Lung (tissue), 17 donors: ENCODE measurements at places on chromosomes 11 and 22. TPM values are rescaled to one million over a fixed set of nuclear protein-coding genes. Genes with fewer than 3 reads are reported as not detected.
A peak's percentile ranks its signal among the peaks of the same experiment; 100 is the strongest.

Gene SLC16A8
- total RNA-seq = 0.64 TPM

Gene RIC3
- 10.2 TPM for total RNA-seq

DNA sequence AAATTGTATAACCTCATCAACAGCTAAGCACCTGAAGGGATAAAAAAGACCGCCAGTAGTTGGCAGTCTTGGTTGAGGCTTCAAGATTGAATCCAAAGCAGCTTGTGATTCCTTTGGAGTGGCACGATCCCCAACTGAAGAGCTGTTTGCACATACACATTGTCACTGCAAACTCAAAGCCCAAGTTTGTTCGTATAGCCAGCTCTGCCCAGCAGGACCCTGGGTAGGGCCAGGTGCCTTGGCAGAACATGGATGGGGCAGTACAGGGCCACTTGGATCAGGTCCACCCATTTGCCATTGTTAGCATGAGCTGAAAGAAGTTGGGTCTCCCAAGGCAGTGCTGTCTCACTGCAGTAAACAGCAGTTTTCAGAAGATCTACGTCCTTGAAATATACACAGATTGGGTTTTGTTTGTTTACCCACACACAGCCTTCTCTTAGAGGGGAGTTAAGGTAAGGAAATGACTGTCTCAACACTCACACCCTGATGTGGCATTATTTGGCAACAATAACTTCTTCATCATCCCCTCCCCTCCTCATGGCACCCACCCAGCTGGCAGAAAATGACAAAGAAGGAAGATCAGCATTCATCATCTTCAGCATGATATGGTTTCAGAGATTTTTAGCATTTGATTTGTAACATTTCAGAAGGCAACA lies 132.9 kb downstream of the COMMD9 start:
- DNase-seq = peak; percentile 22

DNA sequence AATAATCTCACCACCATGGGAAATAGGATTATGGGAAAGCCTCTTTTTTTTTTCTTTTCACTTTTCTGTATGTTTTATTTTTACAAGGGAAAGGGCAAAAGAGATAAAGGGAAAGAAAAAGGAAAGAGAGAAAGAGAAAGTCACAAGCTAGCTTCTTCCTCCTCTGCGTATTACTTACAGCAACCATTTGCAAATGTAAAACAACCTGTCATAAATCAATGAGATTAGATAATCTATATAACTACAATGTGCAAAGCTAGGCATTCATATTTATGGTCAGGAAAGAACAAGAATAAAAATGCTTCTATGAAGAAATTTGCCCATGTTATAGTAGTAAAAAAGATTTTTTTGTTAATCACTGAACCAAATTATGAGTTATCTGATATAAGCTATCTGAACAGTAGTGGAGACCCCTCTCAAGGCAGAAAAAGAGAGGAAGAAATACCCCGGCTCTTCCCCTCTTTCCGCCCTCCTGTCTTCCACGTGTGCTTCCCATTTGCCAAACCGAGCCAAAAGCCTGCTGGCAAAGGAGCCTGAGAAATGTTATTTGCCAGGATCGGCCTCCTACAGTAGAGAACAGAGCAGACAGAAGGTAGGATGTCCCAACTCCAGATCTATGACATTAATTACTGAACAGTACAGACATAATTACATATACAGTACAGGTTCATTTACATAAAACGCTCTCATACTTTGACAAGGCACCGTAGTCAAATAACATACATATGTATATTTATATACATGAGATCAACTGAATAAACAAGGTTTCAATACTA lies 50.2 kb downstream of the ARHGAP32 start:
- no peak for DNase-seq

- DNase-seq = peak; percentile 31
Measured at GRCh38 chr22:40668611-40669411, 10.5 kb upstream of the MCHR1 start.

Gene IGF2
- total RNA-seq = 87.7 TPM

DNA sequence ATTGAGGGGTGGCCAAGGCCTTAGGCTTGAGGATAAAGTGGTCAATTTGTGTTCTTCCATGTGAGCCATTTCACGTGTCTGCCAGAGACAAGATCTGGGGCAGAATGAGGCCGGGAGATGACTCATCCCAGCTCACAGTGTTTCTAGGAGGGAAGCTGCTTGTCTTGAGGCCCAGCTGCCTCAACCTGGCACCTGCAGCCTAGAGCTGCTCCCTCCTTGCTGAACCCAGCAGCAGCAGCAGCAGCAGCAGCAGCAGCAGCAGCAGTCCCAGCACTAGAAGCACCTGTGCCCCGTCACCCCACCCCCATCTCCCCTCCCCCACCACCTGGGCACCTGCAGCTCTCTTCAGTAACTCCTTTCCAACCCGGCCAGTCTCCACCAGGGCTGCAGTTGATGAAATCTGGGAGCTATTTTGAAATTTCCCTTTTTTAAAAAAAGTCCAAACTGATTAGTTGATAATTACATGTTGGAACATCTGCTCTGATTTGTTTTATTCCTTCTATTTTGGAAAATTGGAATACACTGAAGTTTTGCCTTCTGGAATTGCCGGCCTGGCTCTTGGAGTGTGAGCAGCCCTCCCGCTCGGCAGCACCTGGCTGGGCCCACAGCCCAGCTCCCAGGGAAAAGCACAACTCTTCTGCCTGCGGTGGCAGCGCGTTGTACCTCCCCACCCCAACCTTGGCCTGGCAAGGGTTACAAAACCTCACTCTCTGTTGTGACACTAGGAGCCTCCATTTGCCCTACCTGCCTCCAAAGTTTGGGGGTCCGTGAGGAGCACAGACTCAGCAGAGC lies 143.5 kb downstream of the NXPE2 start:
- no peak for DNase-seq

DNA sequence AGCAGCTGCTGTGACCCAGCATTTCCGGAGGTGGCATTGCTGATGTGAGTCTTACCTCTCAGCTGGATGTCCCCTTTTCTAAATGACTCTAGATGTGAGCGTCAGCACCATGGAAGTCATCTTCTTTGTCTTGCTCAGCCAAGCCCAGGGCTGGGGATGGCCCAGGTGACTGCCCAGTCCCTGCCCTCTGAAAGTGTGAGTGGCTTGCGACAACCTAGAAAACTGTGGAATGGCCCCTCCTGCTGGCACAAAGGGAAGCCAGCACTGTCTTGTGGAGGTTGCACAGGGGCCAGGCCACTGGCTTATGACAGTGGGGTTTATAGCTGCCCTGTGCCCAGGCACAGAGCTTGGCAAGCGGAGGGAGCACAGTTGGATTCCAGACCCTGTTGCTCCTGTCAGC lies 6.2 kb downstream of the TUB start:
- no peak for DNase-seq

DNA sequence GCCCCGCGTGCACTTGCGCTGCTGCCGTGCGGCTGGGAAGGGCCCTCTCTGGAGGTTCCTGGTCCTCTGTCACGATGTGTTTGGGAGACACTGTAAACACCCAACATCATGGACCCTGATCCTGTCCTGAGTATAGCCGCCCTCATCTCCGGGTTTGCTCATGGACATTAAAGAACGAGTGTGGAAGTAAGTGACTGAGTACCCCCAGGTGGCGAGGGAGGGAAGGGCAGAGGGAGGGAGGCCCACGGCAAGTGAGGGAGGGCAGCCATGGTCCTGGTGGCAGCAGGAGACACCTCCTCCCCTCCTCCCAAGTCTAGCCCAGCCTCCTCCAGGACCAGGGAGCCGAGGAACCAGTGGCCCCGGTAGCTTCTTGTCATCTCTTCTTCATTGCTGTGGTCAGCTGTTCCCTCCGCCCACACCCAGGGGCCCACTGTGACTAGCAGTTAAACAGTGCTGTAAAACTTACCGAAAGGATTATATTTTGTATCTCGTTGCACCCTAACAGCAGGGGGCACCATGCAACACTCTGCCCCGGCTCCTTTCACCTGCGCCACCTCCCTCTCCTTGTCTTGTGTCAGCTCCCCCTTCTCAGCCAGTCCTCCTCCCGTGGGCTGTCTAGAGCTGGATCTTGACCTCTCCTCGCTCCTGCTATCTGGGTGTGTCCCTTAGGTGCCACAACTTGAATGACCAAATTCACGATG lies 566.5 kb upstream of the B3GAT1 start:
- no peak for DNase-seq

GRCh38 chr11:46972343-46972742 lies 35.8 kb downstream of the CSTPP1 start:
- DNase-seq = no peak

- DNase-seq = no peak
Measured at GRCh38 chr11:94153320-94153719, 24.7 kb downstream of the PANX1 start.

Gene YPEL4
- total RNA-seq = 1.3 TPM

Gene BAD
- 74.1 TPM for total RNA-seq

Gene SLC17A6
- not detected for total RNA-seq

DNA sequence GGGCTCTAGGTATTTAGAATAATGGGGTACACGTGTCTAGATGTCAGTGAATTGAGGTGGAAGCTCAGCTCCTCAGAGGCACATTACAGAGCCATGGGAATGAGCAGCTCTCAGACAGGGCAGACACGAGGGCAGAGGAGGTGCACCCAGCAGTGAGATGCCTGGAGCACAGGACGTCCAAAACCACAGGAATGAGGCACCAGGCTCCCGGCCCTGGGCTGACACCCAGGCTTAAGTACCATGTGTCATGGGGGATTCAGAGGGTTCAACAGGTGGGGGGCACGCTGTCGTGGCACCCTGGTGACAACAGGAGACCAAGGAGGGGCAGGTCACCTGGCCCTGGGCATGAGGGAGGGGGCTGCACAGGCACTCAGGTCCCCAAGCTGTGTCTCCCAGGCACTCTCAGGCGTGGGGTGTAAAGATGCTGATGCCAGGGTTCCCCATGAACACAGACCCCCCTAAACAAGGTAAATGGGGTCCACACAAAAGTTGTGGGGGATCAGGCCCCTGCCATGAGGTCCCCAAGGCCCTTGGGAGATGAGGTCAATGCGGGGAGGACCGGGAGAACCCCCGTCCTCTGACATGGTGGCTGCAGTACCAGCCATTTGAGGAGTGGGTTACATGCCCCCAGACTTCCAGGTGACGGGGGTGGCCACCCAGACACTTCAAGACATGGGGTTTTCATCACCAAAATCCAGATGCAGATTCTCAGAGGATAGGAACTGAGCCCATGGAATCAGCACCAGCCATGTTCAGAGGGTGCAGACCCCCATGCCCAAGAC lies 5.6 kb upstream of the SYT8 start:
- DNase-seq = no peak

Gene APOA5
- not detected for total RNA-seq

Gene TSGA10IP
- 0.34 TPM for total RNA-seq

DNA sequence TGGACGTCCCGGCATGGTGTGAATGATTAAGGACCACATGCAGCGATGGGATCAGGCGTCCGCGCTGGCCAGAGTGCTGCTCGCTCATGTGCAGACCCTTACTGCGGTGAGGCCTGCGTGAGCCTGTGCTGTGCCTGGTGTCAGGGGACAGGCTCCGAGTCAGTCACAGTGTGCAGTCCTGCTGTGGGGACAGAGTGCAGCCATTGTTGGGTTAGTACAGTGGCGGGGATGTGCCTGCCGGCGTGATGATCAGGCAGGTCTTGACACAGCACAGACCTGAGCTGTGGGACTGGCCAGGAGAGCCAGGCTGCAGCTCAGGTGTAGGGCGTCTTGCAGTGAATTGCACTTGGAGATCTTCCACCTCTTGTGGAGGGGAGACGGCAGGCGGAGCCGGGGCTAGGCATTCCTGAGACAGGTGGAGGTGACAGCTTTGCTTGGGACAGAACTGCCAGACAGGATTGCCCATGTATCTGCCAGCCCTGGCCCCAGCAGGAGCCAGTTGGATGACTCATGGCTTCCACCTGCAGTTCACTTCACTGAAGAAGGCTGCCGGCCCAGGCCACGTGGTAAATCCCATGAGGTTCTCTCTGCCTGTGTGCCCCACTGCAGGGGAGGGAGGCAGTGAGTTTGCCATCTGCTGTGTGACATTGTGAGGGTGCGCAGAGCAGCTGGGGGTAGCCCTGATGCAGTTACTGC lies 17.3 kb downstream of the TRMU start:
- DNase-seq = no peak

- DNase-seq = no peak
Measured at GRCh38 chr22:46830841-46831240, 68.4 kb downstream of the TBC1D22A start.

DNA sequence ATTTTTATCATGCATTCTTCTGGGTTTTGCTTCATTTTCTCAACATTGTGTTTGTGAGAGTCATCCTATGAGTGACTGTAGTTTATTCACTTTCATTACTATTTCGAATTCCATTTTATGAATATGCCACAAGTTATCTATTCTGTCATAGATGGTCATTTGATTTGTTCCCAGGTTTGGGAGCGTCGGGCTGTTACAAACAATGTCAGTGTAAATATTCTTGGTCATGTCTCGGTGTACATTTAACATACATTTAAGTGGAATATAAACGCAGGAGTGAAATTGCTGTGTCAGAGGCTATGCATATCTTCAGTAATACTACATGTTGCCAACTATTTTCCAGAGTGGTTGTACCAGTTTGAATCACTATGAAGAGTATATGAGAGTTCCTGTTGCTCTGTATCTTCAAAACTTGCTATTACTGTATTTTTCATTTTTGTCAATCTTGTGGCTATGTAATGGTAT lies 2.4 kb downstream of the TRIM44 start:
- DNase-seq = no peak

Gene EXPH5
- total RNA-seq = 25.2 TPM

Gene HORMAD2
- 0.46 TPM for total RNA-seq

Gene NXPE1
- total RNA-seq = not detected

DNA sequence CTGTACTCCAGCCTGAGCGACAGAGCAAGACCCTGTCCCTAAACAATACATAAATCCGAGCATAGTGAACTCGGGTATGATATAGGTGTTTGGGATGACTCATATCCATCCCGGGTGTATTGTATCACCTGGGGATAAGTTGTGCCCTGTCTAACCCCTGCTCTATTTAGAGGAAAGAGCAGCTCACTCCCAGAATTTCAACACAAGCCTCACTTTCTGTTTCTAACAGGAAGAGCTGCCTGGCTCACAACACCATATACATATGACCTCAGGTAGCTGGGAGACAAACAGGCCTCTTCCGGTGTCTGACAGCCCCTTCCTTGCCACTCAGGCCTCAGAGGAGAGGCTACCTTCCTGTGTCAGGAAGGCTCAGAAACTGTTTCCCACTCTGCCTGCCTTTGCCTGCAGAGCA lies 9.9 kb upstream of the MICALL1 start:
- DNase-seq = peak; percentile 44

GRCh38 chr22:29470159-29470855 lies 9.7 kb upstream of the NEFH start:
- DNase-seq = peak; percentile 33

Gene SLC22A9
- total RNA-seq = not detected

GRCh38 chr22:49903322-49904039 lies 14.8 kb downstream of the ALG12 start:
- DNase-seq = no peak

GRCh38 chr11:35912883-35913624 lies 30.8 kb upstream of the LDLRAD3 start:
- DNase-seq = no peak

Gene MIOX
- total RNA-seq = not detected

GRCh38 chr22:37228106-37229011 lies 15.7 kb downstream of the RAC2 start:
- peak; percentile 42 for DNase-seq

DNA sequence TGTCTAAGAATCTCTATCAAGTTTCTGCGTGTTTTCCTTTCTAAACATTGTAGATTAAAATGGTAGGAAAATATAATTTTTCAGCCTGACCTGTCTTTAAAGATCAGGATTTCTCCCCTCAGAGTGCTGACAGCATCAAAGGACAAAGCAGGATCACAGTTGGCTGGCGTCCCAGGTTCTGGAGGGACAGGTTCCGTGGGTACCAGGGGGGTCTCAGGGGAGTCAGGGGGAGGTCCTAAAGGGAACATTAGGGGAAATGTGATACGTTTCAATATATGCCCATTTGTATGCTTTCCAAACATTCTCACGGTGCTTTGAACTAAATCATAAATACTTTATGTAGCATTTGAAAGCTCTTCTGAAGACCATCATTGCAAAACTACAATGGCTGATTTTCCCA lies 3.4 kb downstream of the MMP3 start:
- no peak for DNase-seq
